ENCODE measurements at places on chromosomes 6 and 20.
A peak's percentile ranks its signal among the peaks of the same experiment; 100 is the strongest.

DNA sequence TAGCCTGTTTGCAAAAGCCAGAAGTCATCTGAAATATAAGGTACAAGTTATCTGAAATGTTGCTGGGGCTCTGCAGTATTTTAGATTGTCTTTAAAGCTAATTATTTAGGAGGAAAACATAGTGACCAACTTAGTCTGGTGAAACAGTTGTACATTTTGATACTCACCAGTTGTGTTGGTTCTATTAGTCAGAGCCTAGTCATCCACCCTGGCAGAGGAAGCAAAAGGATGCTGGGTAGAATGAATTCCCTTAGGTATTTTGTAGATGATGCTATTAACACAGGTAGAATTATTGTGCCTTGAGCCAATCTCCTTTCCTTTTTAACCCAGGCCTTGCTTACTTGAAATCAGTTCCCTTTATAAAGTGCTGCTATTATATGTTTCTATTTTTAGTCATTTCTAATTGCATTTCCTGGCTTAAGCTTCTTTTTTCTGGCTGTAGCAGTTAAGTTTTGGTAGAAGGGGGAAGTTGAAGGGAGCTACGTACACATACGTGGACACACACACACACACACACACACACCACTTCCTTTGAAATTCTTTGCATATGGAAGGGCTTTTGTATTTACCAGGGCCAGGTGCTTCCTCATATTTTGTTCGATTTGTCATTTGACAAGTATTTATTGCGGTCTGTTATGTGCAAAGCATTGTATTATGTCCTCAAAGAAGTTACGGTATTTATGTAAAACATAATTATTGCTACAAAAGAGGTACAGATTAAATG lies 82.4 kb downstream of the RTN4IP1 start:
- peak; percentile 86 for DNase-seq

- no peak for DNase-seq
Observed at GRCh38 chr6:36729161-36729524, 31.5 kb downstream of the RAB44 start.

DNA sequence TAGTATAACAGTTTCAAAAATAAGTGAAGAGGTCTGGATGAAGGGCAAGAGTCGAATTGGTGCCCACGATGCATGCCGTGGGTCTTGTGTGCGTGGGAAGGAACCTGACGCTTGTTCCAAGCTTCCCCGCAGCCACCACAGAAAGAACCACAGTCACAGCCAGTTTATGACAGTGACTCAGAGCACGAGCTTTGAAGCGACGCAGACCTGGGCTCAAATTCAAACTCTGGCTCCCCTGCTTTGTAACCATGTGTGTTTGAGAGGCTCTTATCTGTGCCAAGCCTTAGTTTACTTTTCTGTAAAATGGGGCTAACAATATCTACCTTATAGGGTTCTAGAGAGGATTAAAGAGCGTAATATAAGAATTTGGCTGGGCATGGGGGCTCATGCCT lies 65.5 kb downstream of the SYNJ2 start:
- DNase-seq, result no peak

DNA sequence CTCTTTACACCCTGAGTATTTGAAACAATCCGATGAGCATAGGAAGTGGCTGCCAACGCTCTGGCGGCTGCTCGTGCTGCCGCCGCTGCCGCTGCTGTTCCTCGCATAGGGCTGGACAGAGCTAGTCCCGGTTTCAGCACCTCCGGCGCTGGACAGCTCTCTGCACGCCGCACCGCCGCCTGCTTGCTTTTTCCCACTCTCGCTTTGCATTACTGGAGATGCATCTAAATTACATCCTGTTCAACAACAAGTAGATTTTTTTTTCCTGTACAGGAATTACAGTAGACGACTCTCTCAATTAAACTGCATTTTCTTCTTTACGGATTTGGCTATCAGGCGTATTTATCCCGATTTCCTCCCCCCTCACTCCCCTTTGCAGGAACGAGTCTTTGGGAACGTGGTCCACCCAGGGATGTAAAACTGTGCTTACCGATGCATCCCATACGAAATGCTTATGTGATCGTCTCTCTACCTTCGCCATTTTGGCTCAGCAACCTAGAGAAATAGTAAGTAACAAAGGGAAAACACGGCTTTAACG lies 563.8 kb downstream of the LMBRD1 start:
- peak; percentile 83 for DNase-seq

GRCh38 chr6:3742426-3743344 lies 8.8 kb downstream of the PXDC1 start:
- peak; percentile 78 for DNase-seq

DNA sequence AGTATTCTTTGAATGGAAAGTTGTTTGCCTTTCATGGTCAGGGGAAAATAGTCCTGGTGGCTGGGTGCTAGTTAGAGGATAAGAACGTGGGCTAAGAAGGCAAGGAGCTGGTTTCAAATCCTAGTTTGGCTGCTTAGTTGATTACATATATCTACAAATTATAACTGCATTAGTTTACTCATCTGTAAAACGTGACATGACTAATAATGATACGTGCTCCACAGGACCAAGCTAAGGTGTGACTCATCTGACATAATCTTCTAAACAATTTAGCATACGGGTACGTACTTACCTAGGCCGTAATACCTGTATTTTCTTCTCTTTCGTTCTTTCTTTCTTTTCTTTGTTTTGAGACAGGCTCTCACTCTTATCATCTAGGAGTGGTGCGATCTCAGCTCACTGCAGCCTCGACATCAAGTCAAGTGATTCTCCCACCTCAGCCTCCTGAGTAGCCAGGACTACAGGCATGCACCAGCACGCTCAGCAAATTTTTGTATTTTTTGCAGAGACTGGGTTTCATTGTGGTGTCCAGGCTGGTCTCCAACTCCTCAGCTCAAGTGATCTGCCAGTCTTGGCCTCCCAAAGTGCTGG lies 1274.2 kb upstream of the GJE1 start:
- DNase-seq, result peak; percentile 1

DNA sequence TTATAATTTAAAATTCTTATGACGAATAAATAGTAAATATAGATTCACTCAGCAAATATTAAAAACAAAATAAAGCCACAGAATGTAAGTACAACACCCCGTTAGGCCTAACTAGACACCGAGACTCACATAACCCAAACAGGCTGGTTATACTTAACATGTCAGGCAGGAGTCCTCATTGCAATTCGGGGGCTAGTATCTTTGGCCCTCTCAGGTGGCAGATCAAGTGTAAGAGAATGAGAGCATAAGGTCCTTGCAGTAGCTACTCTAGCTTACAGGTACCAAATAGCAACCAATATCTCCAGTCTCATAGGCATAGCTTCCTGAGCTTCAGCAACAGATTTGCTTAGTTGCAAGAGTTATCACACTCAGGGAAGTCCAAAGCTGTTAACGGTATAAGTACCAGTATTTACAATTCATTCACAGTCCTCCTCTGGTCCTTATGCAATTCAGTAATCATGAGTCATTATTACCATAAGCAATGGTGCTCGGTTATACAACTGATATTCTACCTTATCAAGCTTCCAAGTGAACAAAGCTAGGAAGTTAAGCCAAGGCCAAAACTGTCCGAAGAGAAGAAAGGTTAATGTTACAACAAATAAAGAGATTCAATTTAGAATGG lies 20.1 kb downstream of the REV3L start:
- DNase-seq, result no peak

- DNase-seq, result no peak
Observed at GRCh38 chr6:99993533-99994251, at the start of gene MCHR2. TSS of gene MCHR2 (minus strand) at chr6:99994223. CDS start at chr6:99956147, 38,076 bp downstream.

DNA sequence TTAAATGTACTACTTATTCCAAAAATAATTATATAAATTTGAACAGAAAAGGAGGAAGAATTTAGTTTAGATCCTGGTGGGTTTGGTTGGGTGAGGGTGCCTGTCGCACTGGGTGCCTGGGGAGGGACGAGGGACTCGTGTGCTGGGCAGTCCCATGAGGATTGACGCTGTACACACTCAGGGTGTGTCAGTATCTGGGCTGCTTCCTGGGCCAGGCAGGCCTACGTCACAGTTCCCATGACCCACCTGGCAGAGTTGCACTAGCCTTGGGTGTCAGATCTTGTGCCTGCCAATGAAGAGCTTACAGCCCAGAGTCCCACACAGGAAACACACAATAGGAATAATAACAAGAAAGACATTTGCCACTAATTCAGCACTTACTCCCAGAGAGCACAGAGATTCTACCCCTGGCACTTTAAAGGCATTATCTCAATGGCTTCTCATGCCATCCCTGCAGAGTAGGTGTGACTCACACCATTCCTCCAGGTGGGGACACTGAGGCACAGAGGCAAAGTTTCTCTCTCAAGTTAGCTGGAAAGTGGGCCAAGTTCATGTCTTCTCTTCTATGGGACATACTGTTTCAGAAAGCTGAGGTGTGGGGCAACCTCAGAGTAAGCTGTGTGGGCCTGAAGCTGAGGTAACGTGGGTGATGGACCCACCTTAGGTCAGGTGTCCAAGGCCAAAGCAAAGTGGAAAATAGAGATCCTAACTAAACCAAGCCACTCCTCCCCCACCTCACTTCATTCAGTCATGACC lies 1.3 kb upstream of the SDCBP2 start:
- no peak for DNase-seq

DNA sequence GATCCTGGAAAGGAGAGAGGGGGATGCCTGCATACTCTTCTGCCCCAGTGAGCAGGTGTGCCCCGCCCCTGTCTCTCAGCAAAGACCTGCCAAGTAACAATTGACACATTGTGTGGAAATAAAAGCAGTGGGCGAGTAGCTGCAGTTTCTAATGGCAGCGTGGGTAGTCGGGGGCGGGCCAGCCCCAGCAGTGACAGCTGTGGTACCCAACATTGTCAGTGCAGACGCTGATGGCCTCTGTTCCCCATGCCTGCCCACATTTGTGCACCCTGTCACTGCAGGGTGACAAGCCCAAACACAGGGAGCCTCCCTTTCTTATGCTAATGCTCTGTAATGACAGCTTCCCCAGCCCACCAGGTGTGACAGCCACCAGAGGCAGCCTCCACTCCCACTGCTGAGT lies 491.7 kb downstream of the DHX35 start:
- DNase-seq, result no peak

- DNase-seq, result no peak
Observed at GRCh38 chr6:156774863-156775405, 2.2 kb upstream of the ARID1B start.

GRCh38 chr6:25601800-25602673 lies 50.0 kb upstream of the SCGN start:
- DNase-seq, result peak; percentile 49

DNA sequence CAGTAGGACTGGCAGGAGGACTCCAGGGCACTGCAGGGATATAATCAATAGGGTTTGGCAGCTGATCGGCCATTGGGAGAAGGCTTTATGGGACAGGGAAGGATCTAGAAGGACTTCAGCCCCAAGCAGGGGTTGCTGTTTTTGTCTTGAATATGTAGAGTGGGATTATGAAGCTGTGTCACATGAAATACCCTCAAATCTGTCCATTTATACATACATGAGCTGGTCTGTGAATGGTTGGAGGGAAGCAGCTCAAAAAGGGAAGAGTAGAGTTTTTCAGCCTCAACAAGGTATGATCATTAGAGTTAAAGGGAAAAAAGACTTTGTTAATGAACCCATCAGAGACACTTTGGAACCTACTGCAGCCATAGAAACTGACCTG lies 98.2 kb upstream of the ZNF217 start:
- DNase-seq, result no peak

GRCh38 chr6:137045222-137045789 lies 541 bp upstream of the IL20RA start:
- DNase-seq, result no peak
